ENCODE measurements at places on chromosomes 13 and 19.

DNA sequence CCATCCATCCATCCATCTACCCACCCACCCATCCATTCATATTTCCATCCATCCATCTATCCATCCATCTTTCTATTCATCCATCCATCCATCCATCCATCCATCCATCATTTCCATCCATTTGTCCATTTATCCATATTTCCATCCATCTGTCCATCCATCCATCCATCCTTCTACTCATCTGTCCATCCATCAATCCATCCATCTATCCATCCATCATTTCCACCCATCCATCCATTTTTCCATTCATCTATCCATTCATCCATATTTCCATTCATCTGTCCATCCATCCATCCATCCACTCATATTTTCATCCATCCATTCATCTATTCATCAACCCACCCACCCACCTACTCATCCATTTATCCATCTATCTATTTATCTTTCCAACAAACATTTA is 229.6 kb downstream of the TEX29 start:
- no peak for DNase-seq

GRCh38 chr13:49935171-49936074 is 717 bp downstream of the SPRYD7 start:
- DNase-seq = peak; percentile 46

DNA sequence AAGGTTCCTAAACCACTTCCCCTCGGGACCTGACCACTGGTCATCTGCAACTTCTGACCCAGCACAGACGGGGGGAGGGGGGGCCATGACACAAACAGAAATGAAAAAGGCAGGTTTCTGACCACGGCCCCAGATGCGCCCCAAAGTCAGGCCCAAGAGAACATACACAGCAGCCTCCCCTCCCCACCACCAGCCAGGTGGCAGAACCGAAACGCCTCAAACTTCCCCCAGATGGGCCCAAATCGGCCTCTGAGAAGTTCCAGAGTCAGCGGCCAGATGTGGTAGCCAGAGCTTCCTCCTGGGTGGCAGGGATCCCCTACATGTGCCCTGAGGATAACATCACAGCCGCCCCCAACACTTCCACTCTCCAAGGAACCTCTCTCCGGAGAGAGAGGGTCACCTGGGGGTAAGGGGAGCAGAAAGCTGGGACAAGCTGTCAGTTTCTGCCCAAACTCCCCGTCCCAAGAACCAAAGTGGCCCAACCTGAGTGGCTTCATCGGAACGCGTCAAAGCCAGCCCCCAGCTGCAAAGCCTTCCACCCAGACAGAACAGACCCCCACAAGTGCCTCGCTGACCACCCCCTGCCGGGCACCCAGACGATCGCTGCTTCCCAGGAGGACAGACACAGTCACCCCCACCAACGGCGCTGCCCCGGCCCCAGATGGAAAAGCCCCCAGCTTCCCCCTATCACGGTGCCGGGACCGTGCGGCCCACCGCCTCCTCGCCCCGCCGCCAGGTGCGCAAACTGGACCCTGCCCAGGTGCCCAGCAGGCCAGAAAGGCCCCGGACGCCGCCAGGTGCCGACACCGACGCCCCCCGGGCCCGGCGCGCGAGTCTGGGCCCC is 800 bp downstream of the ELL start:
- peak; percentile 26 for DNase-seq

- no peak for DNase-seq
These were observed 1718.7 kb downstream of the EFNB2 start for GRCh38 chr13:104816726-104817125.

- DNase-seq = peak; percentile 78
These were observed 54.7 kb downstream of the ZNF787 start for GRCh38 chr19:56066152-56067023.

- no peak for DNase-seq
These were observed 515 bp downstream of the UFM1 start for GRCh38 chr13:38350114-38350617.

DNA sequence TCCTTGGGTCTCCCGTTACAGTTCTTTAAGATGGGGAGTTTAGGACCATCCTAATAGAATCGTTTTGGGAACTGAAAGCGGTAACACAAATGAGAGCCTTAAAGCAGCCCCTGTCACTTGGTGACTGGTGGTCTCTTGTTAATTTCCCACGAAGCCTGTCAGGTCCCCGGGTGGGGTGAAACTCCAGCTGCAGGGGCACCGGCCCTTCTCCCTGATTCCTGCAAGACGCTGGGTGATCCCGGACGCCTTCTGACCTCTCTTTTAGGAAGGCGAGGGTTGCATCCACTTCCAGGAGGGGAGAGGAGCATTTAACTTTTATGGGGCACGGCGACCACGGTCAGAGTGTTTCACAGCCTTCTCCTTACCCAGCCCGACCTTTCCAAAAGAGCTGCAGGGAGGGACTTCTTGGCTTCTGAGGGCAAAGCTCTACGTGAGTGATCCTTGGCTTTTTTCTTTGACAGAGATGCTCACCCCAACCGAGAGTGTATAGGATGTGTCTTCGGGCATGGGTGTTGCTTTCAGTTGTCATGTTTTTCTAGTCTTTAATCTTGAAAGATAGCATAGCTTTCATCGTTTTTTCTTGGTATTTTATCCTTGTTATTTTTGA is 688 bp downstream of the ZNF225 start:
- DNase-seq = peak; percentile 3

DNA sequence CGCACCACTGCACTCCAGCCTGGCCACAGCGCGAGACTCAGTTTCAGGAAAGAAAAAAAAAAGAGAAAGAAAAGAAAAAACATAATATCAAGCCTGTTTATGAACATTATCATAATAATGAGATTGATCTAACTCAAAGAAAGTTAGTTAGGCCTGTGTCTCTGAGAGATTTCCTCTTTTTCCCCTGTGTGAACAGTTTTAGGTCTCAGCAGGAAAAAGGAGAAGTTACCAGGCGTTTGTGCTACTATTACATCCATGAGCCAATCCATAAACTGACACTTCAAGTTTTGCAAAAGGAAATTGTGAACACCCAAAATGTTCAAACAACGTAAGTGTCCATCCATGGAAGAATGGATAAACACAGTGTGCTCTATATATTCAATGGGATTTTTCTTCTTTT is 3.8 kb downstream of the TARM1 start:
- no peak for DNase-seq

DNA sequence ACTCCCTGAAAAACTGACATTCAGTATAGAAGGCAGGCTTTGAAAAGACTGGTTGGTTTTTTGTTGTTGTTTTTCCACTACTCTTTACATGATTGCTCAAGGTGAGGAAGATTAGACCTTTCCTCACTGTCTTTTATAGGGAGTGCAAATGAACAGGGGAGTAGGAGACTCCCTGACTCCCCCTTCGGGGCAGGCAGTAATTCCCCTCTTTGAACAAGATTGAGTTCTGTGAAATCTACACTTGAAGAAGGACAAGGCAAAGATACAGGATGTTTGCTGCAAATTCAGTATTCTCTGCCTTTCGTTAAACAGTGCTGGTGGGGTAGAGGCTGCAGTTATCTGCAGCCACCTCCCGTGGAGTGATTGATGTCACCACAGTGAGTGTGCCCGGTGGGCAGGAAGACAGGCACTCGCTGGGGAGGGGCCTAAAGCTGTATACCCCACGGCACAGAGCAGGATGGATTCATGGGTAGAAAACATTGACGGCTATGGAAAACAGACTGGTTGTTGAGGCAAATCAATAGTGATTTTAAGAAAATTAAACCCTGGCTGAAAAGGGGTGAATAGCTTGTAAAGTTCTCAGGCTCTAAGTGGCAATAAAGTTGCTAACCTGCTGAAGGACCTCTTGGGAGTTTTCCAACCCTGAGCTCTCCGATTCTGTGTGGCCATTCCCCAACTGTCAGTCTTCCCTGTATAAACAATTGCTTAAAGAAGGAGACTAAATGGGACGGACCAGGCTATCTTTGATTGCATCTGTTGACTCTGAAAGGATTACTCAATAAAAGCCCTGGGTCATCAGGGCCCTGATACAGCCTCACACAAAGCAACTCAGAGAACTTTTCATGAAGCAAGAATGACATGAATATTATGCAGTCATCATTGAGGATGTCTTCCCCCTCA is 308.3 kb downstream of the TBC1D4 start:
- no peak for DNase-seq

GRCh38 chr13:107117327-107118012 is 549.5 kb upstream of the ARGLU1 start:
- no peak for DNase-seq

- DNase-seq = no peak
These were observed 117.6 kb upstream of the MRI1 start for GRCh38 chr19:13646758-13647157.

DNA sequence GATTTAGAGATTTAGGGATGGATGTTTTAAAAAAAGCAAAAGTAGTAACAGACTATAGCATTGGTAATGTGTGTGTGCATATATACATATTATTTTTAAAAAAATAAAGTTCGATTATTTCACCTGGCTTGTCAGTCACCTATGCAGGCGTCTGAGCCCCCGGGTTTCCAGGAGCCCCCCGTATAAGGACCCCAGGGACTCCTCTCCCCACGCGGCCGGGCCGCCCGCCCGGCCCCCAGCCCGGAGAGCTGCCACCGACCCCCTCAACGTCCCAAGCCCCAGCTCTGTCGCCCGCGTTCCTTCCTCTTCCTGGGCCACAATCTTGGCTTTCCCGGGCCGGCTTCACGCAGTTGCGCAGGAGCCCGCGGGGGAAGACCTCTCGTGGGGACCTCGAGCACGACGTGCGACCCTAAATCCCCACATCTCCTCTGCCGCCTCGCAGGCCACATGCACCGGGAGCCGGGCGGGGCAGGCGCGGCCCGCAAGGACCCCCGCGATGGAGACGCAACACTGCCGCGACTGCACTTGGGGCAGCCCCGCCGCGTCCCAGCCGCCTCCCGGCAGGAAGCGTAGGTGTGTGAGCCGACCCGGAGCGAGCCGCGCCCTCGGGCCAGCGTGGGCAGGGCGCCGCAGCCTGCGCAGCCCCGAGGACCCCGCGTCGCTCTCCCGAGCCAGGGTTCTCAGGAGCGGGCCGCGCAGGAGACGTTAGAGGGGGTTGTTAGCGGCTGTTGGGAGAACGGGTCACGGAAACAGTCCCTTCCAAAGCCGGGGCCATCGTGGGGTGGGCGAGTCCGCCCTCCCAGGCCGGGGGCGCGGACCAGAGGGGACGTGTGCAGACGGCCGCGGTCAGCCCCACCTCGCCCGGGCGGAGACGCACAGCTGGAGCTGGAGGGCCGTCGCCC is 840 bp upstream of the CCNA1 start:
- peak; percentile 37 for DNase-seq
